Prostate gland (tissue), 2 donors: ENCODE measurements at places on chromosomes 7 and 10.

- no peak for DNase-seq
These were observed 6.9 kb downstream of the GIMAP5 start for GRCh38 chr7:150744041-150744656.

DNA sequence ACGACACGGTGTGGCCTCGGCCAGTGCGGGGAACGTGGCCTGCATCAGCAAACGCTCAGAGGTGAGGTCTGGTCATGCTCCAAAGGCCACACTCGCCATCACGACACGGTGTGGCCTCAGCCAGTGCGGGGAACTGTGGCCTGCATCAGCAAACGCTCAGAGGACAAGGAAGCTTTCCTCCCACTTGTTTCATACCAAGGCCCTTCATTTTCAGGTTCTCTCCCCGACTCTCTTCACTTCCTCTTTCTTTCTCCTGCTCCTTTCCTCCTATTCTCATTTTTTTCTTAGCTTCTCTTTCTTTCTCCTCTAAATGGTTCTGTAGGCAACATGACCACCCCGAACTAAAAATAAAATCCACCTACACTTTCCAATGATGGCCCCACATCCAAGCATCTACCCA is 384.4 kb upstream of the SHH start:
- no peak for DNase-seq

- no peak for DNase-seq
These were observed 103.5 kb upstream of the FAM3C start for GRCh38 chr7:121499624-121500023.

- no peak for DNase-seq
These were observed 13.6 kb downstream of the MTURN start for GRCh38 chr7:30148426-30148825.

DNA sequence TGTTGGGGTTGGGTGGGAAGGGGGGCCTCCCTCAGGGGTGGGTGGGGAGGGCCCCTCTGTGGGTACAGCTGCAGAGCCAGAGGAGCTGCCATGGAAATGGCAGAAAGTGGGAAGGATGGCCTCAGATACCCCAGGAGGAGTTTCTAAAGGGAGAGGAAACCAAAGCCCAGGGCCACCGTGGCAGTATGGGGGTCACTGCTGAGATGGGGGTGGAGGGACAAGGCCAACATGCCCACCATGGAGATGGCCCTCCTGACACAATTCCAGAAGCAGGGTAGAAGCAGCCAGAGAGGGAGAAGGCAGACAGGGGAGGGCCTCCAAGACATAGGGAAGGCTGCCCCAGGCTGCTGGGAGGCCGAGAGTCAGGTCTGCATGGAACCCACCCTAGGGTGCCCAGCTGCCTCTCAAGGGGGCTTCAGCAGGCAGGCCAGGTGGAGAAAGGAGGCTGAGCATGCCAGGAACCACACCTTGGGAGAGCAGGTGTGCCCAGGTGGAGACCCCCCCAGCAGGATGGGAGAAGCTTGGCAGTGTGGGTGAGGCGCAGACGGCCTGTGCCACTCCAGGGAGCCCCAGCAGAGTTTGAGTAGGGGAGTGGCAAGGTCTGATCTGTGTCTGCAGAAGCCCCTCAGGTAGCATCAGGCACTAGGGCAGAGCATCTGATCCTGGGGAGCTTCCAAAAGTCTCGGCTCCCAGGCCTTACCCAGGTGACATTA is 146.8 kb downstream of the ARHGAP22 start:
- DNase-seq, result no peak

DNA sequence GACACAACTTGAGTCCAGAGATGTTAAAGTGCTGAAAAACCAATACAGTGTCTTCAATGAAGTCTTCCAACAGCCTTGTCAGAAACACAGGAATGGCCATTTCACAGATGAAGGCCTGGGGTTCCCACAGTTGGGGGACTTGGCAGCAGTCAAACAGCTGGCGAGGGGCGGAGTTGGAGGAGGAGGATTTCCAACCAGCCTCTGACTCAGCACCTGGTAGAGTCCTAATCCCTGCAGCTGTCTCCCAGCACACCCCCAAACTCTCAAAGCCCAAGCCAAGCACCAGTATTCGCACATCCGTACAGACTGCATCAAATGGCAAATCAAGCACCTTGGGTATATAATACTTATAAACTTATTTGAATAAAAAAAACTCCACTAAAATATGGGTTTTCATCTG is 28.0 kb downstream of the CTBP2 start:
- no peak for DNase-seq

DNA sequence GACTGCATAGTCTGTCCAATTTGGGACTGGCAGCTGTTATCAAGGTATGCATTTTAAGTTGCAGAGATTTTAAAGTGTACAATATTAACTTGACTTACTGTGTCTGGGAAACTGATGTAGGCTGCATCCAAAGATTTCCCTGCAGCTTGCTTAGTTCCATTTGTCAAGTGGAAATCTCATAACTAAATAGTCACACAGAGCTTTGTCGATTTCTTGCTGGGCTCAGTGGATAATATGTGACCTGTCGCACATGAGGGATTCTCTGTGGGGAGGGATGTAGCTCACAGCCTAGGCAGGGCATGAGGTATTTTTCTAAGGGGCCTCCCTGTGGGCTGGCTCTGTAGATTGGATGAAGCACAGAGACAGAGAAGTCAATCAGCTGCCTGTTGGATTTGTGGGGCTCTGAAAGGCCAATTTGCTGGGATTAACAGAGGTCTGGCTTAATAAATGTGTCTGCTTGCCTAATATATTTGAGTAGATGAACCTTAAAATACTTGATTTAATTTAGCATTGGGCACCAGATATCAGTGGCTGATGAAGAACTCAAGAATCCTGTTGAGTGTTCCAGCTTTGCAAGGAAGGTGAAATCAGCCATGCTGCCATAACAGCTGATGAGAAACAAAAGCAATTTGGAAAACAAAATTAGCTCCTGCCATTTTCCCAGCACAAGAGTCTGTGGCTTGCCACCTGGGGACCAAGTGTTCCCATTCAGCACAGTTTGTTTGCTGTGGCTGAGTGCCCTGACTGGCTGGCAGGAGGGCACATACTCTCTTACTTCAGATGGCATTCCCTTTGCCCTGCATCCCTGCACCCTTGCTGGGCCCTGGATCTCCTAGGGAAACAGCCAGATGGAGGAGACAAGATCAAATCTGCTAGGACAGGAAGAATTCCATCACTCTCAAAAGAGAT is 598.5 kb downstream of the SORCS3 start:
- DNase-seq, result peak; percentile 25
